ENCODE measurements at places on chromosomes 11 and 22. TPM values are rescaled to one million over a fixed set of nuclear protein-coding genes. Genes with fewer than 3 reads are reported as not detected.
A peak's percentile ranks its signal among the peaks of the same experiment; 100 is the strongest.

Gene RIMBP3B
- not detected for total RNA-seq

Gene ZNRF3
- 46.1 TPM for total RNA-seq

Gene ANGPTL5
- 0.57 TPM for total RNA-seq

Gene MRGPRE
- not detected for total RNA-seq

Gene MCAT
- 39.9 TPM for total RNA-seq

Gene FAM111B
- total RNA-seq, result 1.4 TPM

Gene CNIH2
- not detected for total RNA-seq

DNA sequence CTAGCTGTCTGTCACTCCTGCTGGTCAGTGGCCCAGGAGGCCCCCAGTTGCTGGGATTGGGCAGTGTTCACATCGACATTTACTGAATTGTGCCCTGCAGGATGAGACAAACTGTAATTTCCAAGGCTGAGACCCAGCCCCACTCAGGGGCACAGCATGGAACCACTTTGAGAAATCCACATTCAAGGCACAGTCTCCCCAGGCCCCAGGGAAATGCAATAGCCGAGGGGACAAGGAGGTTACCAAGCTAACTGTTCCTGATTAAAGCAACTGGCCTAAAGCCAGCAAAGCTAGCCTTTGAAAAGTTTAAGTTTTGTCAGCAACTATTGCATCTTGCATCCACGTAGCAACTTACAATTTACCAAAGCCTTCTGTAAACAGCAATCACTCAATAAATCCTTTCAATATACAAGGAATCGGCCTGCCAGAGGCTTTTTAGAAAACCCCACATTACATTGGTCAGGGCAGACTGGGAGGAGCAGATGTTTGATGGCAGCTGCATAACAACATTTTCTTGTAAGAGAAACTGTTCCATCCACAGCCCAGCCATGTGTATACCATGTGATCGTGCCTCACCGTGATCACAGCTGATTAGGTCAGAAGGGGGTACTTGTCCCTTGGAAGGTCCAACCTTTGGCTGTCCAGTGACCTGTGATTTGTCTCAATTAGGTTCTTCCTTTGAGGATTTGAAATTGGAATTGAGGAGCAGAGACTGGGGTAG, 103.9 kb downstream of the TENM4 start:
- DNase-seq, result no peak
- no peak overlapping the region for H3K27ac ChIP-seq
- no peaks in the 10 kb centered on the region for H3K4me1 ChIP-seq
- no peaks in the 10 kb centered on the region for H3K36me3 ChIP-seq

DNA sequence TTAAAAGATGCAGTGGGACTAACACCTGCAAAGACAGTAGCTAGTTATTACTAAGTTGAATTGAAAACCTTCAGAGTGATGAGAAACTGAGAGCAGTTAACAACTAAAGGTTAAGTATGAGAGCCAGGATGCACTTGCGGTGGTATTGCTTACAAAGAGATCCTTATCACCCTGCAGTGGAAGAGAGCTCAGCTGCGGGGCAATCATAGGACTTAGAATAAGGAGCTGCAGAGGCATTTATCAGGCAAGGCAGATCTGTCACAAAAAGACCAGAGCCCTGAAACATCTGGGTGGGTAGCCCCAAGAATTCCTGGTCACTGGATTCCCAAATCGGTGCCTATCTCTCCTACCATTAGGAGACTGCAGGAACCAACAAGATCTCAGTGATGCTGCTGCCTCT, 34.3 kb upstream of the CFAP300 start:
- H3K4me3 ChIP-seq, result no peak overlapping the region
- no peaks in the 10 kb centered on the region for H3K27me3 ChIP-seq
- H3K4me1 ChIP-seq, result no peaks in the 10 kb centered on the region
- H3K27ac ChIP-seq, result no peak overlapping the region

DNA sequence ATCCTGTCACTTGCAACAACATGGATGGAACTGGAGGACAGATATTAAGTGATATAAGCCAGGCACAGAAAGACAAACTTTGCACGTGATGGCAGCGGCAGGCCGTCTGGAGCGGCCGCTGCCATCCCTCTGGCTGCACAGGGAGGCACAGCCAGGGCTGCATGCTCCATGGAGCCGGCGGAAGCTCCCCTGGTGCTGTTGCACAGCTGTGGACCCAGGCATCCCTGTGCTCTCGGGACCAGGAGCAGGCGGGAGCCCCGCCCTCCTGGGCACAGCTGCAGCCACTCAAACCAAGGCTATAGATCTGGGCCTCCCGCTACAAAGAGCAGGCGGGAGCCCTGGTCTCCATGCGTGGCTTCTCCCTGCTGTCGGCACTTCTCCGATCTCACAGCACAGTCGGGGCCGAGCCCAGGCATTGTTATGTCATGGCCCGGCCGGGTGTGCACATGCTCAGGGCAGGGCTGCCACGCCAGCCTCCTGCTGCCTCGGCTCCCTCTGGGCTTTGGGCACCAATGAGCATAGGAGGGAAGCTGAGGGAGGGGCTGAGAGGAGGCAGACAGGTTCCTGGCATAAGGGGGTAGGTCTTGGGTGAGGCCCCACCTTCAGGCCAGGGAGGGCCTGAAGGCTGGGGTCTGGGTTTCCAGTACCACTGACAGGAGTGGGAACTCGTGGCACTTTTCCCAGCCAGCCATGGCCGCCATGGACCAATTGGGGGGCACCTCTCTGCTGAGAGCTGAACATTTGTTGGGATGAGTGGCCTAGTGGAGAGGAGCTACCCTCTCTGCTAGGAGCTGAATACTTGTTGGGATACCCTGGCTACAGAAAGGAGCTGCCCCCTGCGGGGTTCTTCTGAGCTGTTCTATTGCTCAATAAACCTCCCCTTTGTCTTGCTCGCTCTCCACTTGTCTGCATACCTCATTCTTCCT, 16.7 kb downstream of the RRP8 start:
- DNase-seq, result peak; percentile 1
- H3K36me3 ChIP-seq, result no peaks in the 10 kb centered on the region
- H3K4me3 ChIP-seq, result no peak overlapping the region
- no peak overlapping the region for H3K27ac ChIP-seq
- H3K27me3 ChIP-seq, result no peaks in the 10 kb centered on the region

DNA sequence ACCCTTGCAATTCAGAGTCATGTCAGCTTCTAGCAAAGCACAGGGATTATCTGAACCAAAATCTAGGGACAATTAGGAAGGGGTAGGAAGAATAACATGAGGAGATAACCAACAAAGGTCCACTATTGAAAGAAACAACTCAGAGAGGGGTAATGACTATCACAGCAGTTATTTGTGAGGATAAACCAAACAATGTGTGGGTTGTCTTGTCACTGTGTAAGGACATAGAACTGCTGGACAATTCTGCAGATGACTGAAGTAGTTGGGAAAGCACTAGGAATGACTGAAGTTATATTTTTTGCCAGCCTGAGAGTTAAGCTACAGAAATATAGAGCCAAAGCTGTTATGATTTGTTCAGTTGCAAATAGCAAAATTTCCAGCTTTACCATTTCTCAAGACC, 858.4 kb upstream of the CCDC90B start:
- no peak overlapping the region for H3K4me3 ChIP-seq
- H3K27ac ChIP-seq, result no peak overlapping the region
- no peaks in the 10 kb centered on the region for H3K27me3 ChIP-seq
- DNase-seq, result no peak

GRCh38 chr22:22520020-22520656, at the start of gene ZNF280A:
Gene ZNF280A, minus strand, starts transcription at chr22:22520270. Its CDS starts 4,640 bp downstream, at chr22:22515630.
- H3K36me3 ChIP-seq, result no peaks in the 10 kb centered on the region
- no peak within 1 kb of the TSS for H3K27ac ChIP-seq
- H3K4me1 ChIP-seq, result no peaks in the 10 kb centered on the region
- no peak for DNase-seq
- H3K27me3 ChIP-seq, result no peaks in the 10 kb centered on the region
- H3K4me3 ChIP-seq, result no peak within 1 kb of the TSS

DNA sequence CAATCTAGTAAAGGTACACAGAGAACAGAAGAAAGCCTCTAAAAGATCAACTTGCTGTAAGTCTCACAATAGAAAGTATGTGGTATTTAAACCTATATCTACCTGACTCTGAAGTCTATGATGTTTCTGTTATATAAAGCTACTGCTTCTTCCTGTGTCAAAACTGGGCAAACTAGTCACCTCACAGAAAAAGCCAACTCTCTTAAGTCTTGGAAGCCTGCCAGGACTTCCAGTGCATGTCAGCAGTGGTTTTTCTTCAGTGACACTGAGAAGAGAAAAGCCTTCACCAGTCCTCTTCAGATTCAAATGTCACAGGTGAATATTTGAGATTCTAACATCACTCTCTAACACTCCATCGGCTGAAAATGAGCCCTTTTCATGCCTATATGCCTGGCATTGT, 808.0 kb downstream of the DLG2 start:
- no peak for DNase-seq
- no peaks in the 10 kb centered on the region for H3K4me1 ChIP-seq
- no peaks in the 10 kb centered on the region for H3K27me3 ChIP-seq
- no peaks in the 10 kb centered on the region for H3K36me3 ChIP-seq
- H3K27ac ChIP-seq, result no peak overlapping the region

DNA sequence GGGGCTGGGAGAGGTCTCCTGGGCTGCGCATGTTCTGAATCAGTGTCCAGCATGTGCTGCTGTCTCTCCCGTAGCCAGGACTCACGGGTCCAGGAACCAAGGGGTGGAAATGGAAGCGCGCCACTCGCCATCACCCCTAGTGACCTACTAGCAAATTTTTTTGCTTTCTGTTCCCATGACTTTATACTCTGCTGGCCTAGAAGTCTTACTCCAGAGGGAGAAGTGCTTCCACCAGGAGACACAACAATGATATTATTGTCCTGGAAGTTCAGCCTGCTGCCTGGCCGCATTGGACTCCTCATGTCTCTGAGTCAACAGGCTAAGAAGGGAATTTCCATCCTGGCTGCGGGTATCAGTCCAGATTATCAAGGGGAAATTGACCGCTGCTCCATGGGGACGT, 729.7 kb downstream of the BRD1 start:
- H3K4me1 ChIP-seq, result no peaks in the 10 kb centered on the region
- H3K27me3 ChIP-seq, result peaks cover 15% of the 10 kb centered on the region
- no peak overlapping the region for H3K4me3 ChIP-seq
- H3K27ac ChIP-seq, result no peak overlapping the region

DNA sequence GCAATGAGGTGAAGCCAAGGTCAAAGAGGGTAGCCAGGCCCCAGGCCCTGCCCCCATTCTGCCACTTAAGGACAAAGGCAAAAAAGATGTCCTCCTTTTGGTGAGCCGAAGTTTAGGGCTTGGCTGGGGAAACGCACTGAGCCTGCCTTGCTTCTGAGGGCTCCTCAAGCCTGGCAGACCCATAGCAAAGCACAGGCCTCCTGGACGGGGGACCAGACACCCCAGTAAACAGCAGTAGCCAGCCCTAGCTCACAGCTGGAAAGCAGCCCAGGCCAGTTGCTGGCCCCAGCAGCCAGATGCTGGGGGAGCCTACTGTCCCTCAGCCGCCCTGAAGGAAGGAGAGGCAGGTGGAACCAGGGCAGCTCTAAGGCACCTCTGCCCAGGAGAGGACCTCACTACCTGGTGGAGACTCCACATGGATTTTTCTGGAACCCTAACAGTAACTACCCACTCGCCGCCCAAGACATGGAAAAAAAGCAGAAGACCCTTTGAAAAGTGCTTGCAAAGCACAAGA, 3.8 kb upstream of the PYGM start:
- H3K27ac ChIP-seq, result peak overlapping the region; percentile 38
- DNase-seq, result no peak
- H3K27me3 ChIP-seq, result no peaks in the 10 kb centered on the region
- H3K4me1 ChIP-seq, result peaks cover 6% of the 10 kb centered on the region
- H3K4me3 ChIP-seq, result no peak overlapping the region

- H3K27ac ChIP-seq, result no peak overlapping the region
- H3K36me3 ChIP-seq, result no peaks in the 10 kb centered on the region
- no peak for DNase-seq
- H3K4me1 ChIP-seq, result no peaks in the 10 kb centered on the region
- H3K4me3 ChIP-seq, result no peak overlapping the region
These were observed 4.0 kb downstream of the NLRX1 start for GRCh38 chr11:119172513-119172912.

- no peaks in the 10 kb centered on the region for H3K27me3 ChIP-seq
- H3K4me3 ChIP-seq, result no peak overlapping the region
- H3K36me3 ChIP-seq, result no peaks in the 10 kb centered on the region
- peak; percentile 7 for DNase-seq
These were observed 1153.0 kb upstream of the TENM4 start for GRCh38 chr11:80593648-80594374.

GRCh38 chr11:73566977-73567755, 30.7 kb downstream of the FAM168A start:
- no peak overlapping the region for H3K27ac ChIP-seq
- DNase-seq, result no peak
- no peak overlapping the region for H3K4me3 ChIP-seq
- H3K4me1 ChIP-seq, result no peaks in the 10 kb centered on the region
- no peaks in the 10 kb centered on the region for H3K27me3 ChIP-seq

GRCh38 chr11:69700278-69701140, 3.3 kb downstream of the FGF19 start:
- no peak overlapping the region for H3K4me3 ChIP-seq
- H3K36me3 ChIP-seq, result no peaks in the 10 kb centered on the region
- peaks cover 7% of the 10 kb centered on the region for H3K4me1 ChIP-seq
- no peak for DNase-seq

DNA sequence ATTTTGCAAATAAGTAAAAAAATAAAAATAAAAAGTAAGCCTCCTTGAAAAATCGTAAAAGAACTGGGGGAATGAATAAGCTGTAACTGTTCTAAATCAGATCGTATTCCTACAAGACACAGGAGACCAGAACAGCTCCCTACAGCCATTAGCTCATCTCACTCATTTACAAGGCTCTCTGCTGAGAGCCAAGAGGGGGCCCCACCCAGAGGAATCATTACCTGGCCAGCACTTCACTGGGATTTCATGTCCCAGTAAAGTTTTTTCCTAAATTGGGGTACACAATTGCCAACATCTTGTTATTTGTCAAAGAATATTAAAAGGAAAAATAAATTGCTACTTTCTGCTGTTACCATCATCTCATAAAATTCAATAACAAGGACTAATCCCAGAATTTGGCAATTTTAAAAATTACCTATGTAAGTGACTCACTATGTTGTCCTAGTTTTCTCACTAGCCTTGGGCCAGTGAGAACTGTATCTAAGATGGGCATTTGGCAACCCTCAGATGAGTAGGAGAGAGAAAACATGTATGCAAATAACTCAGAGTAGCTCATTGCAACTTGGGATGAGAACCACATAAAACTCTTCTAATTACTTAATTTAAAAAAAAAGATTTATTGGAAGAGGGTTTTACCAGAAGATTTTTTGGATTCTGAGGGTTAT, 18.4 kb upstream of the SMTN start:
- DNase-seq, result no peak
- H3K4me3 ChIP-seq, result no peak overlapping the region
- no peaks in the 10 kb centered on the region for H3K4me1 ChIP-seq
- no peaks in the 10 kb centered on the region for H3K27me3 ChIP-seq
- no peaks in the 10 kb centered on the region for H3K36me3 ChIP-seq
- H3K27ac ChIP-seq, result no peak overlapping the region

GRCh38 chr11:46271875-46272815, 5.3 kb upstream of the CREB3L1 start:
- H3K27me3 ChIP-seq, result no peaks in the 10 kb centered on the region
- H3K36me3 ChIP-seq, result no peaks in the 10 kb centered on the region
- peaks cover 55% of the 10 kb centered on the region for H3K4me1 ChIP-seq

DNA sequence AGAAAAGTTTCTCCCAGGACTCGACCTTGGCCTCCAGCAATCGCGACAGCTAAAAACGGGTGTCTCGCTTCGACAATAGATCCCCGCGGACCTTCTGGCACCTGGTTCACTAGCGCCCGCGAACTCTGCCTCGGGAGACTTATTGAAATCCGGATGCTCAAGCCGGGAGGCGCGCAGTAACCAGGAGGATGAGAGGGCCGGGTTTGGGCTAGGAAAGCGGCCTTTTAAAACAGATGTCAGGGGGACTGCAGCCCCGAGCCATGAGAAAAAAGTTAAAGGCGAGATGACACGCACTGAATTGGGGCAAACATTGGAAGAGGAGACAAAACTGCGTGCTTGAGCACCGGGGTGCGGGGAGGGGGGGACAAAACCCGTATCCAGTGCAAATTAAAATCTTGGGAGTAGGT, 637 bp upstream of the ZBTB16 start:
- peaks cover 10% of the 10 kb centered on the region for H3K36me3 ChIP-seq
- H3K27me3 ChIP-seq, result no peaks in the 10 kb centered on the region
- H3K4me3 ChIP-seq, result peak overlapping the region; percentile 97
- no peak for DNase-seq

All from prostate gland (tissue), 2 donors.